ENCODE measurements at places on chromosomes 5 and 9.

DNA sequence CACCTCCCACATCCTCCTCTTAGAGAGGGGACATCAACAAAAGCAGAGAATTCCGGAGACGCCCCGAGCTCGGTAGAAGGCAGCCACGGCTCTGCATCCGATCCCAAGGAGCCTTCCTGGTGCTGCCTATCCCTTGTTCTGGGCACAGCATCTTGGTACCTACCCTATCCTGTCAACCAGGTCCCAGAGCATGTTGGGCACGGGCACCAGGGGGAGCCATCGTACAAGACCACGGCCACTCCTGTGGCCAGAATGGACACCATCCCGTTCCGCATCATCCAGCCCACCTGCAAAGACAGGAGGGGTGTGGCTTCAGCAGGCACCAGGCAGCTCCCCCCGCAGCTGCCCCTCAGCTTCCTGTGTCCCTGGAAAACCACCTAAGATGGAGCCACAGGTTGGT, 62.7 kb upstream of the ZNF354A start:
- DNase-seq: no peak

GRCh38 chr5:35162848-35163709, 67.2 kb downstream of the PRLR start:
- DNase-seq: no peak

DNA sequence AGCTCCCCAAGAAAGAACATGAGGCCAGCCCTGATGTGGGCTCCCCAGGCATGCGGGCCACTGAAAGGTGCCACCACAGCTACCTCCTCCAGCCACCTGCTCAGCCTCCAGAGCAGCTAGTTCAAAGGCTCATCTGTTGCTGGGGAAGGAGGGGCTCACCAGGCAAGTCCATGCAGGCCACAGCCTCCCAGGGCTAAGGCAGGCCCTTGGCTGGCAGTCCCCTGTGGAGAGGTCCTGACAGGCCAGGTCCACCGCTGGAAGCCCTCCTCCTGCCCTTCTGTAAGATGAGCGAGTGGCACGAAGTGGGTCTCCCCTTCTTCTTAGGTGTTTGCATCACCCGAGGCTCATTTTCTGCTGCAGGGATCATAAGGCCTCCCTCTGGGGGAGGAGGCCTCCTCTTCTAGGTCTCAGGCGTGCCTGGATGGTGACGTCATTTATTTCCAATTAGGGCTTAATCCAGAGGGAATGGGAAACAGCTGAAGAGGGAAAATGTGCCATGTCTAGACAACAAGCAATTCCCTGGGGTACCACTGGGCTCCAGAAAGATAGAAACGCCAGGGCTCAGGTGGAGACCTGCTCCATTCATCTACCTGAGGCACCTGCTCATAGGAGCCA, 91.6 kb downstream of the CFAP90 start:
- no peak for DNase-seq

GRCh38 chr5:173201636-173202265, 33.3 kb downstream of the NKX2-5 start:
- no peak for DNase-seq

DNA sequence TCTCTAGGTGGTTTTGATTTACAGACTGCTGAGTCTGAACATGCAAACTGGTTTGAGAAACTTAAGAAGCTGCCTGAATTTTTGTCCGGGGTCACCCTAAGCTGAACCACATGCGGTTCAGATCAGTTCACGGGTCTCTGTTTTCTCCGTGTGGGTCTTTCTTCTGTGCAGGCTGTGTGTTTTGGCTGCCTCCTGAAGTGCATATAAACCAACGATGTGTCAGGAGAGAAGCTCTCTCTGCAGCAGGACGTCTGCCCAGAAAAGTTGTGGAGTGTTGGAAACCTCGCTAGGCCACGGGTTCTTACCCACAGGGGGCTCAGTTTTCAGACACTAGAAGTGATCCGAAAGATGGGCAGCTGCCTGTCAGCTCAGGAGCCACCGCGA, 364.2 kb downstream of the IRX2 start:
- DNase-seq: no peak

DNA sequence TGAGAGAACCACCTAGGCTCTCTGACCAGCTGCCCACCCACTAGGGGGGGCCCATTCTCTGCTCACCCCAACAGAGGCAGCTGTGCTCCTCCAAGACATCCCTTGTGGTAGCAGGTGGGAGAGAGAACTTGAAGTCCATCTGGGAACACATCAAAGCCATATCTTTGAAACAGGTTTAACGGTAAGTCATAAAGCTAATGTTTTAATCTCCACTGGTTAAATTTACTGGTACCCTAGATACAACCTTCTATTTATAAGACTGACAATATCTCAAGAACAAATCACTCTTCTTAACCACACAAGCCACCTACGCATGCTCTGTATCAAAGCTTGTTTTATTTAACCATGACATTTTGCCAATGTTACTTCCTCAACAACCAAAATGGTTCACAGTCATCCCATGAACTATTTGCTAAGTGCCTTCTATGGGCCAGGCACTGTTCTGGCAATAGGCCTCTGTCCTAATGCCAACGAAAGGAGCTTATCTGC, 20.4 kb downstream of the AUH start:
- DNase-seq: no peak

DNA sequence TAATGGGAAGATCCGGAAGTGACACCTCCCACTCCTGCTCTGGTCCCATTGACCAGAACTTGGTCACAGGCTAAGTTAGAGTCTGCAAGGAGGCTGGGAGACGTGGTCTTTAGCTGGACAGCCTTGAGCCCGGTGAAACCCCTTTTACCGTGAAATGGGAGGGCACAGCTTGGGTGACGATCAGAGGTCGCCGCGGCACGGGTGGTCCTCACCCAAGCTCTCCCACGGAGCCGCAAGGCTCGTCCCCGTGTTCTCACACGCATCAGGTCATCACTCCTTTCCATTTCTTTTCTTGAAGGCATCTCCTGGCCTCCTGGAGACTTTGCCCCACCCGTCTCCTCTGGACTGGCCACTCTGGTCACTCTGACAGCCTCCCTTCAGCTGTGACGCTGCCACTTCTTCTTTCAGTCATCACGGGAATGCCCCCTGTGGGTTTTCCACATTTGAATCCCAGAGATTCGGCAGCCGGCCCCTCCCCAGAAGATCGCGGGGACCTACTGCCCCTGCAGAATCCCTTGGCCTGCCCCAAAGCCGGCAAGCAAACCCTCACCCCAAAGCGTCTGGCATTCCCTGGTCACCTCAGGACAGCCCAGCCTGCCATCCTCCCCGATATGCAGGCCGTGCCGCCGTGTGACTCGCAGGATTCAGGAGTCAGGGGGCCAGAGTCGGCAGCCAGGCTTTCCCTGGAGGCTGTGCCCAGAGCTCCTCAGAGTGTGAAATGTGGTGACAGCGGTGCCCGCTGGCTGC, 18.9 kb upstream of the EGFL7 start:
- no peak for DNase-seq

- no peak for DNase-seq
Observed at GRCh38 chr5:101897914-101898313, 398.2 kb downstream of the SLCO4C1 start.

DNA sequence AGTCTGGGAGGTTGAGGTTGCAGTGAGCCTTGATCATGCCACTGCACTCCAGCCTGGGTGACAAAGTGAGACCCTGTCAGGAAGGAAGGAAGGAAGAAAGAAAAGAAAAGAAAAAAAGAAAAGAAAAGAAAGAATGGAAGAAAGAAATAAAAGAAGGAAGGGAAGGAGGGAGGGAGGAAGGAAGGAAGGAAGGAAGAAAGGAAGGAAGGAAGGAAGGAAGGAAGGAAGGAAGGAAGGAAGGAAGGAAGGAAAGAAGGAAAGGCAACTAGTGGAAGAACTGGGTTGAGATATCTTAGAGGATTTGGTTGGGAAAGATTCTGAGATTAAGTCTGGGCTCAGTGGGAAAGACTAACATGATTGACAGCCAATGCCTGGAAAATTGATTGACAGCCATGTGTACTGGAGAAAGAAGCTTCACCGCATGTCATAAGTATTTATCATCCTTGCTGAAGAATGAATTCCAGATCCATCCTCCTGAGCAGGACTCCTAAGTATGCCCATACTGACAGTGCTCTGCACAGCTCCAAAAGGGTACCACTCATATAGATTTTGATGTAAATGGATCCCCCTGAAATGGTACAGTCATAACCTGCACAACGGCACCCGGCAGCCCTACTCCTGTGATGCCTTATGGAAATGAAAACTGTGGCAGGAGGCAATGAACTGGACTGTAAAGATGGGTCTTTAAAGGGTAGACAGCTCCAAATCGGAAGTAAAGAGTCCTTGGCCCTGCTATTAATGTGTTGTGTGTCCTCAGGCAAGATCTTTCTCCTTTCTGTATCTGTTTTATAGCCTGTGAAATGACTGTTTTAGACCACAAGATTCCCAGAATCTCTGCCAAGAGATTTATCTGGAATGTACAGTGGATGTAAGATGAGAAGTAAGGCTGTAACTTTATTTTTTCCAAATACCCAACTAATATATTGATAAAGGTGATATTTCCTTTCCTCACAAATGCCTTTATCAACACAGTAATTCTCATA, 16.9 kb upstream of the ADRA1B start:
- DNase-seq: no peak

DNA sequence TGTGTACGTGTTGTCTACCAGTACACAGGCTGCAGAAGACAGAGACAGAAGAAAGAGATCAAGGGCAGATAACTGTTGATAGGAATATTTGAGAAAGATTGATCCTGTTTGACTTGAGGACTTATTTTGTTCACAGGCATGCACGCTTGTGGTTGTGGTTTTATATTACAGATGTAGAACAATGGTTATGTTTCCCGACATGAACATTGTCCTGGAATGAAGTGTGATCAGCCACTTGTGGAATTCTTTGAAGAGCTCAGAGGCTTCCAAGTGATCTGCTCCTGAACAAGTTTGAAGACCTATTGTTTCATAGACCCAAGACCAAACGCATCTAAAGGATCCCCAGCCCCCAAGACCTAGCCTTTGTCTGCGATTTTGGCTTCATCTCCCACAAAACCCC, 13.7 kb downstream of the TEX53 start:
- DNase-seq: no peak

GRCh38 chr9:78288214-78288892, 8.6 kb upstream of the PSAT1 start:
- no peak for DNase-seq

- DNase-seq: no peak
Observed at GRCh38 chr9:82736126-82736525, 326.8 kb downstream of the RASEF start.

- no peak for DNase-seq
Observed at GRCh38 chr9:14345354-14346230, 31.7 kb upstream of the NFIB start.

DNA sequence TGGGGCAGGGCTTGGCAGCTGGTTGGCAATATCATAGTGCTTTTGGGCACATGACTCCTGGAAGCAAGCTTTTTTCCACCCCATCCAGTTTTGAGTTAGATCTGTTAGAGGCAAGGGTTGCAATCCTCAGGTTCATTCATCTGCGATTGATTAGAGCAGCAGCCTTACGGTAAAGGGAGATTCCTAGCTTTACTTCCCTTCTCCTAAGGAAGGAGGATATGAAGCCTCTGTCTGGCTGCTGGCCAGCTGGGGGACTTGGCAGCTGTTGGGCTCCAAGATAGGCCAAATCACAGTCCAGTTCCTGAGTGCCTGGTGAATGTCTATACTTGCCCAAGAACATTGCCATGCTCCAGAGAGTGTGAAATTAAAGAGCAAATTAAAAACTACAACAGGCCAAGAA, 113.4 kb upstream of the CCNH start:
- DNase-seq: no peak

DNA sequence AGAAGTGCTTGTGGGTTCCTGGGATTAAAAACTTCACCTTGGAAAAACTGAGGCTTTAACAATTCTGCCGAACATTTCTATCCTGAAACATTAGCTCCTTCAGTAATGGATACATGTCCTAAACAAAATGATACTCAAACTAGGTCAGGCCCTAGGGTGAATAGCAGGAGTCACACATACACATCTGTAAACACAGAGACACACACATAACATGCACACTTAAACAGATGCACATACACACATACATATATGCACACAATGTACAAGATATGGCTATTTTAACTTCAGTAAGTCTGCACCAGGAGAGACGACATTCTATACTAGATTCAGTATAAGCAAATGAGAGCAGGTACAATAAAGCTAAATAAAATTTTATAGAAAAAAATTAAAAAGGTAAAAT, 124.4 kb downstream of the DCP2 start:
- no peak for DNase-seq

GRCh38 chr9:131813116-131813515, 73.2 kb upstream of the RAPGEF1 start:
- DNase-seq: no peak

- DNase-seq: no peak
Observed at GRCh38 chr5:31913808-31914207, 260.3 kb downstream of the GOLPH3 start.

DNA sequence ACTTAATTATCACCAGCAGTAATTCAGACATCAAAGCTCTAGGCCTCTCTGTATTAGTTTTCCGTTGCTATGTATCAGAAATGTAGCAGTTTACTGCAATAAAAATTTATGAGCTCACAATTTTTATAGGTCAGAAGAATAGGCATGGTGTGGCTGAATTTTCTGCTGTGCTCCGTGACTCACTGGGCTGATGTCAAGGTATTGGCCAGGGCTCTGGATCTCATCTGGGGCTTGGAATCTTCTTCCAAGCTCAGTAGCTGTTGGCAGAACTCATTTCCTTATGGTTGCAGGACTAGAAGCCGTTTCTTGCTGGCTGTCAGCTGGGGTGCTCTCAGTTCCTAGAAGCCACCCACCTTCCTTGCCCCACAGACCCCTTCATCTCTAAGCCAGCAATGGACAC, 66.3 kb downstream of the PSAT1 start:
- DNase-seq: no peak

DNA sequence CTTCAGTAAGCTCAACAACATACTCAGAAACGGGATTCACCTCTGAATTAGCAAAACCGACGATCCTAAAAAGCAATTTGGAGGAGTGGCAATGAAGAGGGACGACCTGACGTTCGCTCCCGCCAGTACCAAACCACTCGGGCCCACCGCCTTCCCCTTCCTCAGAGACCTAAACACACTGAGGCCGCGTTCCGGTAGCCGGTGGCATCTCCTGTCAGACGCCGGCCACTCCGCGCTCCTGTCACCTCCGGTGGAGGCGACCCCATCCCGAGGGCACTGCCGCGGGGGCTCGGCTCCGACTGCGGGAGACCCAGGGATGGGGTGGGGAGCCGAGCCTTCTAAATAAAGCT, 617 bp downstream of the PPP6C start:
- no peak for DNase-seq

- DNase-seq: no peak
Observed at GRCh38 chr5:128876569-128877382, 88.5 kb upstream of the SLC27A6 start.

Measured in stimulated activated CD8-positive, alpha-beta memory T cell treated with anti-CD3 and anti-CD28 coated beads, Interleukin-7, amount 100 ng/mL, for 24 hours (primary cell).